Iris pigment epithelial cell (primary cell): ENCODE measurements at places on chromosomes 7 and 10.

- DNase-seq: no peak
These were observed 19.6 kb downstream of the FAM13C start for GRCh38 chr10:59342723-59343122.

DNA sequence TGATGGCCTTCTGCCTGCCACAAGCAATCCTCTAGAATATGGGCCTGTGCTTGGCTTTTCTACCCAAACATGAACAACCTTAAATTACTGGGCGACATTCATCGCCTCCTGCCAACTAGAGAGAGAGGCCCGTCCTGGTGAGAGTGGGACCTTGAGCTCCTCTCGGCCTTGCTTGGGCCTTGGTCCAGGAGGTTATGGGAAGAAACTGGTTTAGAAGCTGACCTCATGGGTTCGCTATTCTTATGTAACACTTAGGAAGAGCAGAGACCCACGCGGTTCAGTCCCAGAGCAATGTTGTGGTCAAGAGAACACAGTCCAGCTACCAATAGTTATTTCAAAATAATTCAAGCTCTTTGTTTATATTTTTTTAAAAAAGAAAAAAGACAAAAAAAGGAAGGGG, 176.3 kb upstream of the ZNF32 start:
- DNase-seq: peak; percentile 88

DNA sequence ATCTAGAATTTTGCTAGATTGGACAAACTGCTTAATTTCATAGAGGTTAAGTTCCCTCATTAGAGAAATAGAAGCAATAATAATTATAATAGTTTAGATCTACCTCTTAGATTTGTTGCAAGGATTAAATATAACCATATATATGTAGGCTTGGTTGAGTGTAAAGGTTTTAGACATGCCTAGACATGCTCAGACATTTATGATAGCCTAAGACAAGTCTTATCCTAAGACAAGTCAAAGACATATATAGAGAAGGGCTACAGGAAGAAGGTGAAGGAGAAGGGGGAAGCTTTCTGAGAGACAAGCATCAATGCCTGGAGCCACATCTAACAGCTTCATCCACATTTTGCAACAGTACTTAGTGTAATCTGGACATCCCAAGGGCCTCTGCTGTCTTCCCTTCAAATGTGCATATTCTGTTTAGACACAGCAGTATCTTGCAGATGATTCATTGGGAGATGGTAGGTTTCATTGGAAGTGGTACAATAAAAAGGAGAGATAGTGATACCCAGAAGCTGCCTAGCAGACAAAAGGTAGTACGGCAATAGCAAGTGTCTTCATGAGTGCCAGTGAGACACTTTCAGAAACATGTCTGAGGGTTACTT, 146.5 kb downstream of the HGF start:
- DNase-seq: peak; percentile 46

DNA sequence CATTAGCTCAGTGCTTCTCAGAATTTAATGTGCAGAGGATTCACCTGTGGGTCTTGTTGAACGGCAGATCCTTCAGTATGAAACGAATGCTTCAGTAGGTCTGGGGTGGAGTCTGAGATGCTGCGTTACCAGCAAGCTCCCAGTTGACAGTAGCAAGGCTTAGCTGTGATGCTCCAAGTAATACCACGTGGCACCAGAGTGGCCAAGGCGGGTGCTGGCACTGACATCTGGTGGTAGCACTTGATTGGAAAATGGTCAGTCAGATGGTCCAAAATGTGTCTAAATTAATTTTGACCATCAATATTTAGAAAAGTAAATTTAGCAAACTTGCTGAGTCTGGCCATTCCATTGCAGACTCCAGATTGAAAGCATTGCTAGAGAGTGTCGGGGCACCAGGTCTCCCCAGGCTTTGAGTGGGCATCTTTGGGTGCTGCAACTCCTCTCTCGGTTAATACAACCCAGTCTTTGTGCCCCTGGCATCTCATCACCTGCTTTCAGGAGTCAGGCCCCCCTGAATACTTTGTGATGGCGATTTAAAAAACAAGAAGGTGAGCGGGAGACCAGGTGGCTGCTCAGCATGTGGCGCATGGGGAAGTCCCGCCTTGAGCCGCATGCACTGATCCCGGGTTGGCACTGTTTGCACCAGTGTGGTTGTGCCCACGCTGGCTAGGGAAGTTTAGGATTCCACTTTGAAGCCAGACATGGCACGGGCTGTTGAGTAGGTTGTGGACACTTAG, 130.1 kb downstream of the NT5C2 start:
- DNase-seq: no peak

- peak; percentile 49 for DNase-seq
These were observed 504.1 kb upstream of the ANKRD30A start for GRCh38 chr10:36621346-36621745.

DNA sequence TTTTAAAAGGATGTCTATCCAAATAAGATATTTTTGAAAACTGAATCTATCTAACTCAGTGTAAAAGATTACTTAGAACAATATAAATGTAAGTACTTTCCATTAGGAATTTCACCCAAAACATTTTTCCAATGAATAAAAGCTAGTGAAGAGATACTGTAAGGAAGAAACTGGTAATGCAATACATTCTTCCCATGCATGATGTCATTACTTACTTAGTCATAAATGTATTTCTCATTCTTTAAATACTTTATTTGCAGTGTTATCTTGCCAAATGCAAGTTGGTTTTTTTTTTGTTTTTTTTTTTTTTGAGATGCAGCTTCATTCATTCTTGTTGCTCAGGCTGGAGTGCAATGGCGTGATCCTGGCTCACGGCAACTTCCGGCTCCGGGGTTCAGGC, 265.6 kb downstream of the PHF14 start:
- DNase-seq: peak; percentile 56
